CD4-positive, alpha-beta T cell treated with Interleukin-1 beta for 1 hour (primary cell): ENCODE measurements at places on chromosomes 2 and 18.

GRCh38 chr2:122206101-122206500 is 450.6 kb downstream of the TSN start:
- DNase-seq = no peak

DNA sequence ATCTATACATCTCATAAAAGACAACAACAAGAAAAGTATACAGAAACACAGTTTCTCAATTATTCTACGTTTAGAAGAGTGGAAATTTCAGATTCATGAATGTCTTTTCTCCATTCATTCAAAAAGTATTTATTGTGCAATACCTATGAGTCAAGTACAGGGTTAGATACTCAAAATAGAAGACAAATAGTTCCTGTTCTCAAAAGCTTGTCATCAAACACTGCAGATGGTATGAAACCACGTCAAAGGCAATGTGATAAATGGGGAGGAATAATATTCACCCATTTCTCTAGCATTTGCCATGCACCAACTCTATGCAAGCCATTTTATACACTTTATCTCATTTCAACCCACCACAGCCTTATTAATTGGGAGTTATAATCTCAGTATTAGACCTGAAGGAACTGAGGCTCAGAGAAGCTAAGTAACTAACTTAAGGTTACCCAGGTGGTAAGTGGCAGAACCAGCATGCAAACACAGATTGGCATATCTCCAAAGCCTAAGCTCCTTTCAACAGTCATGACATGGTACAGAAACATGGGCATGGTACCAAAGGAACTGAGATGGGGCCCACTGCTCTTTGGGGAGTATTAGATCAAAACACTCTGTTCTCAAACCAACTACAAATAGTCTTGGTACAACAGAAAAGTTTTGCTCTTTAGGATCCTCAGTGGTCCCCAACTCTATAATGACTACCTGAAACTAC is 67.2 kb upstream of the NPAS2 start:
- DNase-seq = no peak

- no peak for DNase-seq
Measured at GRCh38 chr2:31227711-31228125, 6.2 kb upstream of the EHD3 start.

DNA sequence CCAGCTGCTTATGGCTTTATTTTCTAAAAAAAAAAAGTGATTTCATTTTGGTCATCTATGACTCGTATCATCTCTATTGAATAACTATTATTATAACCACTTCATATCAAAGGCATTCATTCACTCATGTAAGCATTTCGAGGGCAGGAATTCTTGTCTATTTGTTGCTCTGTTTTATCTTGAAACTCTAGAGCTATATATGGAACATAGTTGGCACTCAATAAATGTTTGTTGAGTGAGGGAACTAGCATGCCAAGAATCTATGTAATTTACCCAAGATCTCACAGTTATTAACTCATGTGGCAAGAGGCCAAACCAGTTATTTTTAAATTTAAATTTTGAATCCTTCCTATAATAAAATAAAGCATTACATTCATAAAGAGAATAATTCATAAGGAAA is 470.1 kb downstream of the TMX3 start:
- DNase-seq = no peak

DNA sequence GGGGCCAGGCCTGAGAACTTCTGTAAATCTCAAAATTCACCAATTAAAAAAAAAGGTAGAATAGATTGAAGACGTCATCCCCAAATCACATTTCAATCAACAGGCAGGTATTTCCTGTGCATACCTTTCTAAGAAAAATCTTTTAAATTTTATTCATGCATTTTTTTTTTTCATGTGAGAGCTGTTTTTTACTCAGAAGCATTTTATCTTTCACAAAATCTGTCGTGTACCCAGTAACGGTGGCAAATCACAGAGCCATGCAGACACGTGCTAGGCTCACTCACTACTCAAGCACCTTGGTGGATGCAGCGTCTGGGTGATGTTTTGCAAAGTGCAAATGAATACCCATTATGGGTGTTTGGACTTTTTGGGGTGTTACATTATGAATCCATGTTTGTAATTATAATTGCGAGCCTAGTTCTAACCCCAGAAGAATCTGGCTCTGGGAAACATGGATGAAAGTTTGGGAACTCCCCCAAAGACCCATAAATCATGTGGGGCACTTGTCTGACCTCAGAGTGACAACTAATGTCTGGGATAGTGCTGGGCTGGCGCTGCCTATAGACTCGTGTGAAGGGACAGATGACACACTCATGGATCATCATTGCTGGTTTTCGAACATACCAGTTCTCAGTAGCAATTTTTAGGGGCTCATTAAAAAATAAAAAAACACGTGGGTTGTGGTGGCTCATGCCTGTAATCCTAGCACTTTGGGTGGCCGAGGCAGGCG is 335.2 kb downstream of the LPIN1 start:
- peak; percentile 40 for DNase-seq

- DNase-seq = no peak
Measured at GRCh38 chr2:106053116-106053515, 141.0 kb downstream of the UXS1 start.

GRCh38 chr18:2878656-2879330 is 32.0 kb downstream of the EMILIN2 start:
- no peak for DNase-seq

GRCh38 chr2:66408905-66409304 is 26.0 kb upstream of the MEIS1 start:
- no peak for DNase-seq

- DNase-seq = no peak
Measured at GRCh38 chr2:142718576-142719155, 158.8 kb upstream of the KYNU start.

DNA sequence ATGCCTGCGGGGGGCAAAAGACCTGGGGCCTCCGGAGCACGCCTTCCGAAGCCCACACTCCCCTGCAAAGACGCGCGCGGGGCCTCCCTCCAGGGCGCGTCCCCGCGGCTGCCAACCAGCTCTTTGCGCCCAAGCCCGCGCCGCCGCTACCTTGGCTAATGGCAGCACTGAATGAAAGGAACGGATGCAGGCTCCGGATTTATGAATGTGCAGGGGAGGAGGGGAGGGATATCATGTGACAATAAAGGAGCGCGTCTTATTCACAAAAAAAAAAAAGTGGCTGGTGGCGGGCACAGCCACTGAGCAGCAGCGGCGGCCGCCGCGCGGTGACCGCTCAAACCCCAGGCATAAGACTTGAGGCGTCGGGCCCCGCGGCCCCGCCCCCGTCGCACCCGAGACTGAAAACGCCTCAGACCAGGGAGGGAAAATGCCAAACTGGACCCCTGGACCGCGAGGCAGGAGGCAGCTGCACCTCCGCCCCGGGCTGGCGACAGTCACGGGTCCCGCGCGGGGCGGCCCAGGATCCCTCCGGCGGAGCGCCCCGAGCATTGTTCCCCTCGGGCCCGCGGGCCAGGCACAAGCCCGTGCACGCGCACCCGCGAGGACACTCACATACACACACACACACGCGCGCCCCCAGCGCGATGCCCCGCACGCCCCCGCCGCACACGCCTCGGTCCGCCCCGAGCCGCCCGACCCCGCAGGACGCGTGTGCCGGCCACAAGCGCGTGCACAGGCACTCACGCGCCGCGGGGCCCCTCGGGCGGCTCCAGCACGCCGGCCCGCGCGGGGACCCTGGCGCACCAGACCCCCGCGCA is 1.6 kb downstream of the SPRED2 start:
- DNase-seq = peak; percentile 68

GRCh38 chr2:1973636-1974035 is 229.3 kb upstream of the PXDN start:
- no peak for DNase-seq

GRCh38 chr2:120762341-120763061 is 26.8 kb downstream of the GLI2 start:
- DNase-seq = no peak

DNA sequence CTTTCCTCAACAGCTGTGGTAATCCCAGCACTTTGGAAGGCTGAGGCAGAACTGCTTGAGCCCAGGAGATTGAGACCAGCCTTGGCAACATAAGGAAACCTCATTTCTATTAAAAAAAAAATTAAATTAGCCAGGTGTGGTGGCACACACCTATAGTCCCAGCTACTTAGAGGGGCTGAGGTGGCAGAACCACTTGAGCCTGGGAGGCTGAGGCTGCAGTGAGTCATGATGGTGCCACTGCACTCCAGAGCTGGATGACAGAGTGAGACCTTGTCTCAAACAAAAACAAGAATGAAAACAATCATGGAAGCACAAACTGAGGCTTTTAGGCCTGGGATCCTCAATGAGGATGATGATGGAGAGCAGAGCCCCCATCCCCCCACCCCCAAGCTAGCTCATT is 19.8 kb downstream of the GAREM1 start:
- DNase-seq = no peak

- DNase-seq = no peak
Measured at GRCh38 chr2:6140509-6140908, 448.3 kb downstream of the SOX11 start.

- DNase-seq = no peak
Measured at GRCh38 chr2:72685638-72686213, 140.1 kb downstream of the EXOC6B start.

GRCh38 chr2:62042400-62042799 is 136.9 kb downstream of the COMMD1 start:
- no peak for DNase-seq

DNA sequence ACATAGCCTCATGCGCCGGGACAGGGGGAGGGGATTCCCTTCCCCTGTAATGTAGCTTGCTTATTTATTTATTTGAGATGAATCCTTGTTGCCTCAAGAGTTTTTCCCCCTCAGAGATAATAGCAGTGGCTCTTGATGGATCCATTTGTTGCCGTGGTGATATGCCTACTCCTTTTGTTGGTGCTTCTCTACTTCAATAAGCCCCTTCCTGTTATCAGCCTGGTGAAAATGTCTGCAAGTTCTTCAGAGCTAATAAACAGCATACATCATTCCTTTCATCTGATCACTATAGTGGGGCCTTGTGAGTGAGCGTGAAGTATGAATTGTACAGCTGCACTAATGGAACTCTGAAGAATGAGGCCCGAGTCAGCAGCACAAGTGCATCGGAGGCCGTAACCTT is 19.4 kb downstream of the FZD5 start:
- DNase-seq = no peak
